ENCODE measurements at places on chromosomes 13 and 19. TPM values are rescaled to one million over a fixed set of nuclear protein-coding genes. Genes with fewer than 3 reads are reported as not detected.

Gene GIPR
- 10.7 TPM for total RNA-seq

Gene LYPD3
- total RNA-seq, result 70.0 TPM

Gene KASH5
- total RNA-seq, result not detected

Gene PPM1N
- total RNA-seq, result 5.6 TPM

Gene IGSF23
- total RNA-seq, result not detected

DNA sequence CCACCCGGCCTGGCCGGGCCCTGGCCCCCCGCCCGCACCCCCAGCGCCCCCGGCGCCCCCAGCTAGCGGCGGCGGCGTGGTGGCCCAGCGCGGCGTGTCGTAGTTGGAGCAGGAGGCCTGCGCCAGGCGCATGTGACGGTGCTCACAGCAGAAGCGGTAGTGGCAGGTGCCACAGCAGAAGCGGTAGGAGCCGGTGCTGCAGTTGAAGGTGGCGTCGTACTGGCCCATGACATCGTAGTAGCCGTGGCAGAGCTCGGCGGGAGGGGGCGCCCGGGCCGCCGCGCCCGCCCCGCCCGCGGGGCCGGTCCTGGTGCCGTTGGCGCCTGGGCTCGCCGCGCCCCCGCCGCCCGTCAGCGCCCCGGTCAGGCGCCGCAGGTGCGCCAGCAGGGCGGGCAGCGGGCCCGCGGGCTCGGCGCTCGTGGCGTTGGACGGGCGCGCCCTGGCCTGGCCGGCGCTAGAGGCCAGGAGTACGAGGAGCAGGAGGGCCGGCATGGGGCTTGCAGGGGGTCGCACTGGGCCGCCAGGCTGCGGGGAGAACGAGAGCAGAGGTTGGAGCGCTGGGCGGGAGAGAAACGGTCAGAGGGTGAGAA is 633 bp downstream of the SHISA7 start:
- no peak for DNase-seq

GRCh38 chr13:73250061-73250460 is 191.3 kb downstream of the KLF5 start:
- DNase-seq, result no peak

DNA sequence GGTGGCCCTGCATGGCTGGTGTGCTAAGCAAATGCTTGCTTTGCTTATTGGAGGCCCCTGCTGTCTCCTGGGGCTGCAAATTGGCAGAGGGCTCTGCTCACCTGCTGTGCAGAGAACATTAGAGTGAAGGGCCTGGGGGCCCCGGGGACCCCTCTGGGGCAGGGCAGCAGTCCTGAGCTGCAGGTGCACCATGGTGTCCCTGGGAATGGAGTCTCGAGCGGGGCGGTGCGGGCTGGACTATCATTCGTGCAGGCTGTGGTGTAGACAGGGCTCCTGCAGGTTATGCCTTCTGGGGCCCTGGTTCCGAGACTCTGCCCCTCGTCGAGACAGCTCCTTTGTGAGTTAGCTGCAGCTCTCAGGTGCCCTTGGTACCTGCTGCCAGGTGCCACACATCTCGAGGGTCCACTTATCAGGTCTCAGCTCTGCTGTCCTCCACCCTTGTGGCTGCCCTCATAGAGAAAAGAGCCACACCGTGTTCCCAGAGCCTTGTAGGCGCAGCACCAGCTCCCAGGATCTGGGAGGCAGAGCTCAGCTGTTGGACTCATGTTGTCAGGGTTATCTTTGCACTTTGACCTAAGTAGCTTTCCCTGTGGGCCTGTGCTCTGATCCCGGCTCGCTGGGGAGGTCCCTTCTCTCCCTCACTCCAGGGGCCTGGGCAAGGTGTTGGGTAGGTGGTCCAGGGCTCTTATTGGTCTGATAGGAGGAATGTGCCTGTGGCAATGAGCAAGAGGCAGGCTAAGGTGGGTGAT is 58.0 kb upstream of the ZNF536 start:
- DNase-seq, result no peak

DNA sequence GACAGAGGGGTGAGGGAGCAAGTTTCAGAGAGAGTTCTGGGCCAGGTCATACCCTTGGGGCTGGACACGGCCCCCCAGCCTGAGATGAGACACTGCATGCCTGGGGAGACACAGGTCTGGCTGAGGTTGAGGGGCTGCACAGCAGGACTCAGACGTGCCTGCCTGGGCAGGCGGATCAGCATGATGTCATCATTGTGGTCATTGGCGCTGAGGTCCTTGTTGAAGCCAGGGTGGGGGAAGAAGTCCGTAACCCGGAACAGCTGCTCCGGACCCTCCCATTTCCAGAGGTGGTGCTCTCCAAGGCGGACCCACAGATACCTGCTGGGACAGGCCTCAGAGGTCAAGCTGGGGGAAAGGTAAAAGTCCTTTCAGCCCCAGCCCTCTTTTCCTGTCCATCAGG is 5.0 kb upstream of the KLK8 start:
- DNase-seq, result no peak

DNA sequence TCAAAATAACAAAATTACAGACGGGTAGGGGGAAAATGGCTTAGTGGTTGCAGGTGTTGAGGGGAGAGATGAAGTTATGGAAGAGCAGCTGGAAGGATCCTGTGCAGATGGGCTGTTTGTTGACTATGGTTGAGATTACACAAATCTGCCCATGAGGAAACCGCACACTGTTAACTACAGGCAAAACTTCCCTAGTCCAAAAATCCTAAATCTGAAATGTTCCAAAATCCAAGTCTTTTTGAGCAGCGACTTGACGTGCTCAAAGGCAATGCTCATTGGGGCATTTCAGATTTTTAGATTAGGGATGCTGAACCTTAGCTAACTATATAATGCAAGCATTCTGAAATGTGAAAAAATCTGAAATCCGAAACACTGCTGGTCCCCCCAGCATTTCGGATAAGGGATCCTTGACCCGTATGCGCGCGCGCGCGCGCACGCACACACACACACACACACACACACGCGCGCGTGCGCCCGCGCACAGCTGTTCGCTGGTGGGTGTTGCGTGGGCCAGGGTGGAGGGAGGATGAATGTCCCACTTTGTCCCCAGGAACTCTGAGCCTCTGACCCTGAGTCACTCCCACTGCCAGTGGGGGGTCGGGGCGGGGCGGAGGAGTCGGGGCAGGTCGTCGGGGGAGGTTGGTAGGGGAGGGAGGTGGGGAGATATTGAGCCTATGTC is 6.8 kb downstream of the F2RL3 start:
- no peak for DNase-seq

DNA sequence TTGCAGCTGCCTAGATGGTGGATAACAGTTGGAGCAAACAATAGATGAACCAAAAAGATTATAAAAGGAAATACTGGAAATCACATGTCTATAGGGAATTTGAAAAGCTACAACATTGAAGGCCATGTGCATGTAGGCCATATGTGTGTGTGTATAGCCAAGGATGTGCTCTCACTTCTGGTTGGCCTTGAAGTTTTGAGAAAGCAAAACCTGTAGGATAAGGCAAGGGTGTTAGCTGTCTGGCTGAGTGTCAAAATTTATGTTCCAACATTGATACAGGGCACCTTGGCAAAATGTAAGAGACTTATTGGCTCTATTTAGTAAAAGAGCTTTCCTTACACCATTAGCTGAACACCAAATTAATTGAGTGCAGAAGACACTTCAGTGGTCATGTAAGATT is 1723.6 kb upstream of the PCDH20 start:
- DNase-seq, result no peak

DNA sequence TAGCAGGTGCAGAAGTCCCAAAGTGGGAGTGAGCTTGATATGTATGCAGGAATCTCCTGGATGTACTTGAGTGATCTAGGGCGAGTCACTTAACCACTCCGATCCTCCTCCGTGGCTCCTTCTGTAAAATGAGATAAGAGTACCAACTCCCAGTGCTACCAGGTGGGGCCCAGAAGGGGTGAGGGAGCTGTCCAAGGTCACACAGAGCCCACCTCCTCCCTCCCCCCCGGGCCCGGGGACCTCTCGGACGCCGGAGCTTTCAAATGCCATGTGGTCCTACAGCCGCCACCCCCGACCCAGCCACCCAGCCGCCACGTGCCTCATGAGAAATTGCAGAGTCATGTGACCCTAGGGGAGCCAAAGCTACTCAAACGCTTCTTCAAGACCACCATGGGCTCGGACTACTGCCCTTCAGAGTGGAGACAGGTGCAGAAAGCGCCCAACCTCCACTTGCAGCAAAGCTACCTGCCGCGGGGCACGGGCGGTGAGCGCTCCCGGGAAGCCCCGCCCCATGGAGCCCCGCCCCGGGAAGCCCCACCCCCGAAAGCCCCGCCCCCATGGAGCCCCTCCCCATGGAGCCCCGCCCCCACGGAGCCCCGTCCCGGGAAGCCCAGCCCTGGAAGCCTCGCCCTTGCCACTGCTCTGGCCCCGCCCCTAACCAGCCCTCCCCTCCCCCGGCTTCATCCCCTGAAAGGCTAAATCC is 10.1 kb upstream of the ZNF358 start:
- DNase-seq, result peak; percentile 43

DNA sequence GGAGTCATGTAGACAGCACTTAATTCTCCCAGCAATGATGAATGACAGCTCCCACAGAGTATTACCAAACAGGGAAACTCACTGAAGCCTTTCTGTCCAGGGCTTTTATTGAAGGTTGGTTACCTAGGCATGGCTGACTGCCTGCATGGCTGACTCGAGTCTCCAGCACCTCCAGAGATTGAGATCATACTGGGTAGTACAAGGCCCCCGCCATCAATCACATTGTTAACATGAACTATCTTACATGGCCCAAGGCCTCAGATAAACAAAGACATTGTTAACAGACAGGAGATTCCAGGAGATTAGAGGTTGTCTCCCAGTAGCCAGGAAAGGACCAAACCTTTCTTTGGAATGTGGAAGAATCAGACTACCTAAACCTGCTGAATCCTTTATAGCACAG is 128.3 kb upstream of the LSM14A start:
- DNase-seq, result no peak

DNA sequence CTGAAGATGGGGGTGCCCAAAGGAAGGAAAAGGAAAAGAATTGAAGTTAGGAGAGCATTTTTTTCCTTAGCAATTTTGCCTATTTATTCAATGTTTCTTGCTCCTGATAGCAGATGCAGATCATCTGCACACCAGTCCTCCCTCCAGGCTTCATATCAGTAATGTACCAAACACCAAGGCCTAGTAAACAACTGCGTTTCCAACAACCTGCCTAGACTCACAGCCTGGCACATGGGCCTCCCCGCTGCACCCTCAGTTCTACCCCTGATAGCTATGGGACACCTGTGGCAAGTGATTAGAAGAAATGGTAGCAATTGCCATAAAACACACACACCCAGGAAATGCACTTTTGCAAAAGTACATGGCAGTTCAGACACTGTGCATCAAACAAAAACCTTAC is 30.4 kb upstream of the HMGB1 start:
- no peak for DNase-seq

GRCh38 chr19:42333975-42334696 is 8.7 kb downstream of the MEGF8 start:
- no peak for DNase-seq

- DNase-seq, result peak; percentile 58
Measured at GRCh38 chr19:18194554-18195238, 1.7 kb downstream of the MPV17L2 start.

GRCh38 chr13:22455036-22455435 is 725.7 kb upstream of the SGCG start:
- DNase-seq, result no peak

- DNase-seq, result peak; percentile 43
Measured at GRCh38 chr19:48419158-48419920, 25.9 kb downstream of the GRIN2D start.

DNA sequence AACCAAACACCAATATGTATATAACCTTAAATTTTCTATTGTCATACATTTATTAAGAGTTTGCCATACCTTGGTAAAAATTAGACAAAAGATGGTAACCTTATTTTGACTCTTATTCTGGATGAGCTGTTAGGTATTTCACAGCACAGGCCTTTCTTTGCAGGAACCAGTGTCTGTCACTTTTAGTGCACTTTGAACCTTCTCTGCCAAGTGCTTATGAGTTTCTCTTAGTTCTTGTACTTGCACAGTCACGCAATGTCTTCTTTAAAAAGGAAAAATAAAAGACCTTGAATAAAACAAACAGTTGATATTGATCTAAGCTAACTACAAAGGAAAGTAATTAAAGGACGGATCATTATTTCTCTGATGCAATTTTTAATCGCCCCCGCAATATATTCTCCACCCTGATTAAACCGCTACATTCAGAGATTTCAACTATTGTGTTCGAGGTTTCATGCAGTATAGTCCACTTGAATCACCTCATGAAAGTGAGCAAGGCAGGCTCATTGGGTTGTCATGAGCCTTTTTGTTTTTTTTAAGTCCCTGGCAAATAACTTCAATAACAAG is 534.5 kb downstream of the KLF5 start:
- DNase-seq, result no peak

- peak; percentile 44 for DNase-seq
Measured at GRCh38 chr19:45076029-45076850, at the start of gene ZNF296. TSS of gene ZNF296 (minus strand) at chr19:45076478. CDS start at chr19:45076373, 105 bp downstream.

GRCh38 chr13:19622193-19622592 is 11.3 kb upstream of the MPHOSPH8 start:
- DNase-seq, result no peak

DNA sequence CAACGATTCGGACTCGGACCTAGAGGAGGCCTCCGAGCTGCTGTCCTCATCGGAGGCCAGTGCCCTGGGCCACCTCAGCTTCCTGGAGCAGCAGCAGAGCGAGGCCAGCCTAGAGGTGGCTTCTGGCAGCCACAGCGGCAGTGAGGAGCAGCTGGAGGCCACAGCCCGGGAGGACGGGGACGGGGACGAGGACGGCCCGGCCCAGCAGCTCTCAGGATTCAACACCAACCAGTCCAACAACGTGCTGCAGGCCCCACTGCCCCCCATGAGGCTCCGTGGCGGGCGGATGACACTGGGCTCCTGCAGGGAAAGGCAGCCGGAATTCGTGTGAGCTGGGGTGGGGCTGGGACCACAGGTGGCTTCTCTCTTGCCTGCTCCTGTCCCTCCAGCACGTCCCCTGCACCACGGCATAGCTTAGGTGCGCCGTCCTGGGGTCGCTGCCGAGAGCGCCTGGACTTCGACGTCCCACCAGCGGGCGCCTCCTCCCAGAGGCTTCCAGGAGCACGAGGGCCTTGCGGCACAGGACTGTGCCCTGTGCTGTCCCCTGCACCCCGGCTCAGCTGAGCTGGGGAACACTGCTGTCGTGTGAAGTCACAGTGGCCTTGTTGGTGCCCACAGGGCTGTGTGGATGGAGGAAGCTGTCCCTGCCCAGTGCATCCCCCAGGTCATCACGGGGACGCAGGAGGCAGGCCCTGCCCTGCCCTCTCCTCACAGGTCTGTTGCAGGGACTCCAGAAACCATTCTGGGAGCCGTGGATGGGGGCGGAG is 9.3 kb downstream of the POLR2E start:
- no peak for DNase-seq

DNA sequence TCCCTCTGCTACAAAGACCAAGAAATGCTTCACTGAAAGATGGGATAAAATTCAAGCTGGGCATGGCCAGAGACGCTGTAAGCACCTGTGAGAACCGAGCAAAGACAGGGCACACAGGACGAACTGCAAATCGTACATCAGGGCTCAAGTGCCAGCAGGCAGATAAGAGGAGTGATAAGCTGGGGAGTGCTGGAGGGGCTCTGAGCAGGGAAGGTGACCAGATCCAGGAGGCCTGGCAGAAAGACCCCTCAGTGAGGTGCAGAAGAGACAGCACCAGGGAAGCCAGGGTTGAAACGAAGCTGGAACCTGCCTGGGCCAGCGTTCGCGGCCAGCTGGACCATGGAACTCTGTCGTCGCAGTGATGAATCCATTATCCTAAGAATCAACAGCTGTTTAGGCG is 10.2 kb downstream of the RAB20 start:
- no peak for DNase-seq

Measured in CD8-positive, alpha-beta T cell (primary cell).